GM18507 (cell line): ENCODE measurements at places on chromosomes 1 and 21.

DNA sequence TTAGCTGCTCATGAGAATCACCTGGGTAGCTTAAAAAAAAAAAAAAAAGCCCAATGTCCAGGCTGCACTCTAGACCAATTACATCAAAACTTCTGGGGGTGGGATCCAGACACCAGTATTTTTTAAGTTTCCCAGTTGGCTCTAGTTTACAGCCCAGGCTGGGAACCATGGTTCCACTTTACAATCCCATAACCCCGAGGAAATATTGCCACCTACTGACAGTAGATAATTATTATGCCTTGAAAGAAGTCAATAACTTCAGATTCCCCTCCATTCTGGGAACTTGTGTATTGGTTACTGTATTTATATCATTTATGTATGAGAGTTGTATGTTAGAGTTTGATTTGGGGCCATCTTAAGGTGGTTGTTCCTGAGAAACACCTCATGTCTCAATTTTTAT is 100.2 kb downstream of the SPATA46 start:
- no peak for DNase-seq

DNA sequence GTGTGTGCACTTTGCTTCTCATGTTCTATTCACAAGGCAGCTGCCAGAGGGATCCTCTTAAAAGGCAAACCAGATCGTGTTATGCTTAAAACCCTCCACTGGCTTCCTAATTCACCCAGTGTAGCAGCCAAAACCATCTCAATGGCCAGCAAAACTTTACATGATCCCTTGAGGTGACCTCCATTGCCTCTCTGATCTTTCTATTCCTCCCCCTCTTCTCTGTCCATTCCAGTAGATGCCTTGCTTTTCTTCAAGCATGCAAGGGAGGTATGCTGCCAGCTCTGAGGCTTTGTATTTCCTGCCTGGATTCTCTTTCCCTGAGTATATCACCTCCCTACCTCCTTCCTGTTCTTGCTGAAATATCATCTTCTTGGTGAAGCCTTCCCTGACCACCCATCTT is 93.2 kb upstream of the KCNK2 start:
- no peak for DNase-seq

DNA sequence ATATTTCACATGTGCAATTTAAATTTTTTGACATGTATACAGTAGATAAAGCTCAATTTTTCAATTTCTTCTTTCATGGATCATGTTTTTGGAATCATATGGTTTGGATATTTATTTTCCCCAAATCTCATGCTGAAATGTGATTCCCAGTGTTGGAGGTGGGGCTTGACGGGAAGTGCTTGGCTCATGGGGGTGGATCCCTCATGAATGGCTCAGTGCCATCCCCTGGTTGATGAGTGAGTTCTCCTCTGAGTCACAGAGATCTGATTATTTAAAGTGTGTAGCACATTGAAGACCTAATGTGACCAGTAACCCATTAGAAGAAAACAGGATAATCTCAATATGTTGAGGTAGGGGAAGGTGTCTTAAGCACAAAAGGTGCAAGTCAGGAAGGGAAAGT is 9.1 kb upstream of the IFI16 start:
- DNase-seq: no peak

DNA sequence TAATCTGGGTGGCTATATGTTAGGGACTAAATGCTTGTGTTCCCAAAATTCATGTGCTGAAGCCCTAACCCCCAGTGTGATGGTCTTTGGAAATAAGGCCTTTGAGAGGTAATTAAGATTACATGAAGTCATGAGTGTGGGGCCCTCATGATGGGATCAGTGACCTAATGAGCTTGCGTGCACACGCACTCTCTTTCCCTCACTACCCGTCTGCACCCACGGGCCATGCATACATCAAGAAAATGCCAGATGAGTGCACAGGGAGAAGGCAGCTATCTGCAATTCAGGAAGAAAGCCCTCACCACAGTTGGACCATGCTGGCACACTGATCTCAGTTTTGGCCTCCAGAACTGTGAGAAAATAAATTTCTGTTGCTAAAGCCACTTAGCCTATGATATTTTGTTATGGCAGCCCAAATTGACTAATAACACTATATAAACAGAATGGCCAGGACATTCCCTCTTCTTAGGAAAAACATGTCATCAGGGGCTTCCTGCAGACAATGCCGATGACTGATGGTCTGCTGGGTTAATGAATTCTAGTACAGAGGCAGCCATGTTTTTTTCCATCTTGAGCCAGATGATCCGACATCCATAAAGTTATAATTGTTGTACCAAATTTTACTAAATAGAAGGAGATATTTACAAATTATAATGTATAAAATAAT is 18.1 kb upstream of the MYOG start:
- no peak for DNase-seq

DNA sequence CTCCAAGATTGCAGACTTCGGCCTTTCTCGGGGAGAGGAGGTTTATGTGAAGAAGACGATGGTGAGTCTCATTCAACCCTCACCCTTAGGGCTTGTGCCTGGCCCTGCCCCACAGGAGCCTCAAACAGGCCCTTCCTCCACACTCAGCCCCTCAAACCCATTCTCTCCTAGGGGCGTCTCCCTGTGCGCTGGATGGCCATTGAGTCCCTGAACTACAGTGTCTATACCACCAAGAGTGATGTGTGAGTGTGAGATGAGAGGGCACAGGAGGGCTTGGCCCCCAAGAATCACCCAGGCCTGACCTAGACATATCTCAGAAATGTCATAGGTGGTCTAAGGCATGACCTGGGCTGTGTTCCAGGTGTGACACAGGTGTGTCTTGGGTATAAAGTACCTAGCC is 18.3 kb upstream of the MPL start:
- no peak for DNase-seq

DNA sequence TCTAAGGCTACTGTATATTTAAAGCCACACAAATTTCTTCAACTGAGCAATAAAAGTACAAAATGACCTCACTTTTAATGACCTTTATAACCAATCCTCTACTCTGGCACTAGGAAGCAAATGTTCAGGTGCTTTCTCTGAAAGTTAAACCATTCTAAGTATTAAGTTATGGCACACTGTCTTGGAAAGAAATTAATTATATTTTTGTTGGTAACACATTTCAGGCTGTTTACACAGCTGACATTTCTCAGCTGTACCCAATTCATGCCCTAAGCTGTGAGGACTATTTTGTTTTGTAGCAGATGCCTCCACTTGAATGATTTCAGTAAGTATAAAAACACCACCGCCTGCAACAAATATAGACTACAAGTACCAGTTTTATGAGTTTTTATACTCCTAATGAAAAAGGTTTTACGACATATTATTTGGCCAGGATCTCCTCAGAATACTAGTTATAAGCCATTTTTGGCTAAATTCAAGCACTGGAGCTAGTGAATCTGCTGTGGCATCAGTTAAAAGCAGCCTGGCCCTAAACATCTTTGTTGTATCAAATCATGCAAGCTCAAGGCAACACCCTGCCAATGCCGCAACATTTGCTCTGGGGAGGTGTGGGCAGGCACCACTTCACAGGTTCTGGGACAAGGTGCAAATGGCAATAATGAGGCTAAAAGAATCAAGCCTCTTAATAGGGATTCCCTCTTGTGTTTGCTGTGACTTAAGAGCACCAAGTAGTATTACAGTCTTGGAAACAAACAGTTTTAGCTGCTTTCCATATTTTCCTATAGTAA is 228.4 kb upstream of the DMRTA2 start:
- no peak for DNase-seq
